ENCODE measurements at places on chromosomes 5 and 9.

- no peak for DNase-seq
Measured at GRCh38 chr5:179882338-179882737, 23.7 kb upstream of the MRNIP start.

DNA sequence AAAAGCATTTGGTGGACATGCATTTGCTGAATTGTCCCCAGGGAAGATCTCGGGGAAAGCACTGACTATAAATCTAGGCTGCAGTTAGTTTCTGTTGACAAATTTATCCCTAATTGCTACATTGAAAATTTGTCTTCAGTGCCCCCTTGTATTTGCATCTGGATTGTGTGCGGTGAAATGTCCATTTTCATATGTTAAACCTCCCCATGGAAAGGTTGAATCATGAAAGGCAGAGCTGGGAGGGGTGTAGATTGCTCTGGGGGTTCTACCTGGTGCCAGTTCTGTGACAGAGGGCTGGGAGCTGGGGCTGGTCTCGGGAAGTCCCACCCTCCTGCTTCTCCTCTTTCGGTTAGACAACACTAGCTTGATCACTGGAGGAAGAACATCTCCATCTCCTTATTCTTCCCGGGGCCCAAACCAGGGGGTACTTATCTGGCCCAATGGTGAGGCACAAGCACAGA is 101.9 kb downstream of the GADD45G start:
- DNase-seq, result no peak

DNA sequence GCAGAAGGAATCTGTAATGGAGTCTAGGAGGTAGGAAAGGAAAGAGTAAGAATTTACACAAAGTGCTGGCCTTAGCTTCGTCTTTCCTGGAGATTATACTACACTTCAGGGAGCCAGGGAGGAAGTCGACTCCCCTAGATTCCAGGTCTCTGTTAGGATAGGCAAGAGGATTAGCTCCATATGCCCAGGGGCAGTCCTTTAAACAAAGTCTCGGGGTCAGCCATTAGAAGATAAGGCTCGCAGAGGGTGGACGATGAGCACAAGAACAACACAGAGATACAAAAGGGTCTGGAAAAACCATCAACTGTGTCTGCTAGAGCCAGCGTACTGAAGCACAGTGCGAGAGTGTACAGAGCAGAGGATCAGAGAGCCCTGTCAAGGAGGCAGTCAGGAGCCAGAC is 344.7 kb upstream of the TNC start:
- DNase-seq, result no peak

DNA sequence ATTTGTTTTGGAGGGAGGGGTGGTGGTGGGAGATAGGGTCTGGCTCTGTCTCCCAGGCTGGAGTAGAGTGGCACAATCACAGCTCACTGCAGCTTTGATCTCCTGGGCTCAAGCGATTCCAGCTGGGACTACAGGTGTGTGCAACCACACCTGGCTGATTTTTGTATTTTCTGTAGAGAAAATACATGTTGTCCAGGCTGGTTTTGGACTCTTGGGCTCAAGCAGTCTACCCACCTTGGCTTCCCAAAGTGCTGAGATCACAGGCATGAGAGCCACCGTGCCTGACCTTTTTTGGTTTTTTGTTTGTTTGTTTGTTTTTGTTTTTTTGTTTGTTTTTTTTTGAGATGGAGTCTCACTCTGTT is 15.4 kb downstream of the STXBP1 start:
- no peak for DNase-seq

DNA sequence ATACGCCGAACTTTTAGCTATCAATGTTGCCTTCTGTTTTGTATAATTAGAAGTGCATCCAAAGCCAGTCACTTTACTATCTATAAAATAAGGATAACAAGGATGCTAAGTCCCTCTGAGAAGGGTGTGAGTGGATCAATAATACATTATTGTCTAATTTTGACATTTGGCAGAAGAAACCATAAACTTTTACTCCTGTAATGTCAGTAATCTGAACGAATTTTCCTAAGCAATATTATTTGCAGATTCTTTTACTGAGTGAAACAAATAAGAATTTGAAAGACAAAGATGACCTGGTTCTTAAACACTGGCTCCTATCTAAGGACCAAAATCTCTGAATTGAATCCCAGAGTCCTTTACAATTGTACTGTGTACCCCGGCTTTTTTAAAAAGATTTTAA is 126.6 kb upstream of the TMEM161B start:
- DNase-seq, result no peak

DNA sequence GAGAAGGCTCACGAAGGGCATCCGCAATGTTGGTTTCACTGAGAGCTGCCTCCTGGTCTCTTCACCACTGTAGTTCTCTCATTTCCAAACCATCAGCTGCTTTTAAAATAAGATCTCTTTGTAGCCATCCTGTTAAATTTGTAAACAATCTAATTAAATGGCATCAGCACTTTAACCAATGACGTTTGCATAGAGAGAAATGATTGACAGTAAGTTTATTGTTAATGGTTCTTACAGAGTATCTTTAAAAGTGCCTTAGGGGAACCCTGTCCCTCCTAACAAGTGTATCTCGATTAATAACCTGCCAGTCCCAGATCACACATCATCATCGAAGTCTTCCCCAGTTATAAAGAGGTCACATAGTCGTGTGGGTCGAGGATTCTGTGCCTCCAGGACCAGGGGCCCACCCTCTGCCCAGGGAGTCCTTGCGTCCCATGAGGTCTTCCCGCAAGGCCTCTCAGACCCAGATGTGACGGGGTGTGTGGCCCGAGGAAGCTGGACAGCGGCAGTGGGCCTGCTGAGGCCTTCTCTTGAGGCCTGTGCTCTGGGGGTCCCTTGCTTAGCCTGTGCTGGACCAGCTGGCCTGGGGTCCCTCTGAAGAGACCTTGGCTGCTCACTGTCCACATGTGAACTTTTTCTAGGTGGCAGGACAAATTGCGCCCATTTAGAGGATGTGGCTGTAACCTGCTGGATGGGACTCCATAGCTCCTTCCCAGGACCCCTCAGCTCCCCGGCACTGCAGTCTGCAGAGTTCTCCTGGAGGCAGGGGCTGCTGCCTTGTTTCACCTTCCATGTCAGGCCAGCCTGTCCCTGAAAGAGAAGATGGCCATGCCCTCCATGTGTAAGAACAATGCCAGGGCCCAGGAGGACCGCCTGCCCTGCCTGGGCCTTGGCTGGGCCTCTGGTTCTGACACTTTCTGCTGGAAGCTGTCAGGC is 16.6 kb downstream of the SQSTM1 start:
- DNase-seq, result no peak

DNA sequence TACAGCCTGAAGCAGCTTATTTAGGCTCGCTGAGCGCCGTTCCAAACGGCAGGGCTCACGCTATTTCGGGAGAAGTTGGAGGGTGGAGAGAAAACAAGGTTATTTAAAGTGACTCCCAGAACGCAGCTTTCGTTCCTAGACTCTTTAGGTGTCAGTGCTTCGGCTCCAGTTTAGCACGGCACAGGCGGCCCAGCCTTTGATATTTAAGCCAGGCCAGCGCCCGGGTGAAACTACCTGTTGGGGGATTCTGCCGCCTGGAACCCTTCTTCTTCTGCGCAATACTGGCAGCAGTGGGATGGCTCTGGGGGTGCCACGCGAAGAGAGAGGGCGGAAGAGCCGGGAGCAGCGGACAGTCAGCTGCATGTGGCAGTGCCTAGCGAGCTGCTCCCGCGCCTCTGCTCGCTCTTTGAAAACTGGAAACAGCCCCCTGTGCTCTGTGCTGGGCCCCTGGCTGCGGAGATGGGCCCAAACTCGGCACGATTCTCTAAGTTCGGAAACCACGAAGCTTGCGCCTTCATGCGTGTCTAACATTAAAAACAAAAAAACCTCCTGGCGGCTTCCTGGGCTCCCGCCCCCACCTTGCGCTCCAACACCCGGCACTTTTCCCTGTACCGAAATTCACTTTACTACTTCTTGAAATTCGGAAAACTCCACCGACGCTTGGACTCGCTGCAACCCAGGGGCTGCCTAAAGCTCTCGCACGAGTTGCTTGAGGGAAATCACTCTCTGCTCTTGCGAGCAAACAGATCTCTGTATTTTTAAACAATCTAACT is 34.6 kb upstream of the NFIB start:
- no peak for DNase-seq

GRCh38 chr5:173644673-173645436 is 28.4 kb upstream of the BOD1 start:
- DNase-seq, result no peak

GRCh38 chr9:108142504-108143201 is 653.1 kb upstream of the KLF4 start:
- DNase-seq, result no peak

GRCh38 chr5:135955525-135955924 is 742 bp upstream of the LECT2 start:
- DNase-seq, result no peak

- no peak for DNase-seq
Measured at GRCh38 chr9:6645355-6646292, at the start of gene GLDC. Gene GLDC, minus strand, starts transcription at chr9:6645729. Its CDS starts 230 bp downstream, at chr9:6645499.

DNA sequence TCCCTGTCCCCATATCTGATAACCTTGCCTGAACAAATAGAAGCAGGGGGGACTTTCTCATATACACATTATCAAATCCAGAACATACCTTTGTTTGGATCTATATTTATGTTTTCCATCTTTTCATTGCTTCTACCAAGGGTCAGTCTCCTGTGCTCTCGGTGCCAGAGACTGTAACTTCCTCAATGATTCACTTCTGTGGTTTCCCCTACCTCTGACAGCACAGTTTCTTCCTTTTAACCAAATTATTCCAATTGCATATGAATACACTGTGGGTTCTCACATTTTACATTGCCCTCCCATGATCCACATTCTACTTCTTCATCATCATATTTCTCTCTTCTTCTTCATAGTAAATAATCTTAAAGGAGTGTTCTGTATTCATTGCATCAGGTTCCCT is 32.2 kb downstream of the NMUR2 start:
- no peak for DNase-seq

DNA sequence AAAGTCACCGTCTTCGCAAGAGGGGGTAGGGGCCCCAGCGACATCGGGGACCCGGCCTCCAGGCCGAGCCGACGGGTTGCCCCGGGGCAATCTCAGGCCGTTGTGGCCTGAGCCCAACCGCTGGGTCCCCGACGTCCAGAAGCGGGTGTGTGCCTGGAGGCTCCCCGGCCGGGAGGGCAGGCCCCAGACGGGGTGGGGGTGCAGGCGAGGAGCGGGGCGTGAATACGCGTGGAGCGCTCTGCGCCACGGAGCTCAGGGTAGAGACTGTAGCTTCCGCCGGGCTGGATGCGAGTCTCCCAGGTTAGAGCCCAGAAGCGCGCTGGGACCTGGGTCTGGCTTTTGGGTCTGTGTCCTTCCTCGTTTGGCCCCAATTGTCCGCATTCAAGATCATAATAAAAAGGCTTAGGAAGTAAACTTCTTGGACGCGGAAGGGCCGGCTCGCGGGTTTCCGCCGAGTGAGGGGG is 3.5 kb downstream of the BARX1 start:
- no peak for DNase-seq
